ENCODE measurements at places on chromosomes 3 and 15.

DNA sequence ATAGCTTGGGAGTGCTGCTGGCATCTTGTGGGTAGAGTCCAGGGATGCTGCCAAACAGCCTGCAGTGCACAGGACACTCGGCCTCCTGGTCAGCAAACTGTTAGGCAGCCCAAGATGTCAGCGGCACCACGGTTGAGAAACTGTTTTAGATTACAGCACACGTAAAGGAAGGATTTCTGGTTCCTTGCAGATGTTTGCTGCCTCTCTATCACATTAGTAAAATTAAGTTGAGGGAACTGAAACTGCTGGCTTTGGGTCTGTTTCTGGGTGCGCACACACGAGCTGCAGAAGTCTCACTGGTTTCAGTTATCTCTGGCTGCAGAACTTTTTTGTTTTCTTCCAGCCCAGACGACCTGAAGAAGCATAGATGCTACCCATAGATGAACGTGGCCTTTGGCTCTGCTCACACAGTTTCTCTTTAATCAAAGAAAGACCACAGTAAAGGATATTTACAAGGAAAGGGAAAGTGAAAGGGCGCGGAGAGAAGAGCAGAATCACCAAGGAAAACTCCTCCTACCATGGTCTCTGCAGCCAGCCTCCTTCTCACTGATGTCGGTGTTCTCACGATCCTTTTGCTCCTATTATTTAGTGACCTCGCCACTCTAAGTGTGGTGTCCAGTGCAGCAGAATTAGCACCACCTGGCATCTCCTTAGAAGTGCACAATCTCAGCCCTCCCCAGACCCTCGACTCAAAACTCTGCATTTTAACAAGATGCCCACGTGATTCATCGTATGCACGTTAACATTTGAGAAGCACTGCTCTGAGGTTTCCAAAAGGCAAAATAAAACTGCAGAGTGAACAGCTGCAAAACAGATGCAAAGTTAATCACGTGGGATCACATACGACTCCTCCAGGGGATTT lies 50.6 kb upstream of the AKAP13 start:
- no peaks in the 10 kb centered on the region for H3K27me3 ChIP-seq
- H3K36me3 ChIP-seq: no peaks in the 10 kb centered on the region
- peaks cover 25% of the 10 kb centered on the region for H3K4me1 ChIP-seq
- DNase-seq: no peak
- peak overlapping the region; percentile 64 for H3K4me3 ChIP-seq

- no peak overlapping the region for H3K4me3 ChIP-seq
- DNase-seq: no peak
- no peaks in the 10 kb centered on the region for H3K27me3 ChIP-seq
- H3K36me3 ChIP-seq: peaks cover 26% of the 10 kb centered on the region
Observed at GRCh38 chr15:101660005-101660404, 7.8 kb upstream of the TM2D3 start.

DNA sequence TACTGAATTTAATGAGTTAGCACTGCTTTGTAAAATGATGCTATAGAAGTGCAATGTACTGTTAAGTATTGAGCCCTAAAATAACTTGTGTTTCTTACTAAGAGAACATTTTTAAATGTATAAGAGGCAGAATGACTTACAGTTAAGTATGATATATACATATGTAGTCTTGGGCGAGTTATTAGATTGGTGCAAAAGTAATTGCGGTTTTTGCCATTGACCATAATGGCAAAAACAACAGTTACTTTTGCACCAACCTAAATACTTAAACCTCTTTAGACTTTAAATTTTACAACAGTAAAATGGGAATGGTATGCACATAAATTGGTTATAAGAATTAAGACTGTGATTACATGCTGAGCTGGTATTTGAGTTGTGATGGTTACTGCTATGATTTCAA lies 79.8 kb downstream of the CNTN3 start:
- no peaks in the 10 kb centered on the region for H3K27me3 ChIP-seq
- H3K4me3 ChIP-seq: no peak overlapping the region
- H3K27ac ChIP-seq: no peak overlapping the region
- no peaks in the 10 kb centered on the region for H3K4me1 ChIP-seq
- no peaks in the 10 kb centered on the region for H3K36me3 ChIP-seq

GRCh38 chr15:77187751-77188464 lies 117.0 kb upstream of the TSPAN3 start:
- no peak overlapping the region for H3K4me3 ChIP-seq
- H3K36me3 ChIP-seq: no peaks in the 10 kb centered on the region
- no peaks in the 10 kb centered on the region for H3K27me3 ChIP-seq

GRCh38 chr3:191358929-191359328 lies 28.6 kb upstream of the UTS2B start:
- no peaks in the 10 kb centered on the region for H3K4me1 ChIP-seq
- no peaks in the 10 kb centered on the region for H3K27me3 ChIP-seq
- H3K4me3 ChIP-seq: no peak overlapping the region
- no peaks in the 10 kb centered on the region for H3K36me3 ChIP-seq
- H3K27ac ChIP-seq: no peak overlapping the region
- DNase-seq: no peak

- H3K36me3 ChIP-seq: no peaks in the 10 kb centered on the region
- H3K4me3 ChIP-seq: peak overlapping the region; percentile 12
- H3K4me1 ChIP-seq: peaks cover 16% of the 10 kb centered on the region
Observed at GRCh38 chr3:151276687-151277042, 1.7 kb downstream of the P2RY14 start.

DNA sequence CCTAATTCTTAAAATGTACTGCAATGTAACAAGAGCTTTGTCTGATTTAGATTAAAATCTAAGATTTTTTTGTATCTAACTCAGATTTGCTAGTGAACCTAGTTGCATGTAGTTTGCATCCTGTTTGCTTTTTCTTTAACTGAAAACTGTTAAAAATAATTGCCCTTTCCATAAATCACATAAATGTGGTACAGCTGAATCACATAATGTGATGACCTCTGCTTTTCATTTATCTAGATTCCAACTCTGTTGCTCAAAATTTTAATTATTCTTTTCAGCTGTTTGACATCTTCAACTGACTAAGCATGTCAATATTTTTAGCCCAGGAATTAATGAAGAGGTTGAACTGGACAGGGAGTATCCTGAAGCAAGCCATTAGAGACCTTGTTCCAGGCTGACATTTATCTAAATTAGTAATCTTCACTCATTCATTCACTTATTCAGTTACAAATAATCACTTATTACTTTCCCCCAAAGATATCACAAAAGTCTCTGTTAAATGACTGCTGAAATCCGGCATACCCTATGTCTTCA lies 101.9 kb upstream of the PLXND1 start:
- no peak for DNase-seq
- H3K27ac ChIP-seq: no peak overlapping the region

DNA sequence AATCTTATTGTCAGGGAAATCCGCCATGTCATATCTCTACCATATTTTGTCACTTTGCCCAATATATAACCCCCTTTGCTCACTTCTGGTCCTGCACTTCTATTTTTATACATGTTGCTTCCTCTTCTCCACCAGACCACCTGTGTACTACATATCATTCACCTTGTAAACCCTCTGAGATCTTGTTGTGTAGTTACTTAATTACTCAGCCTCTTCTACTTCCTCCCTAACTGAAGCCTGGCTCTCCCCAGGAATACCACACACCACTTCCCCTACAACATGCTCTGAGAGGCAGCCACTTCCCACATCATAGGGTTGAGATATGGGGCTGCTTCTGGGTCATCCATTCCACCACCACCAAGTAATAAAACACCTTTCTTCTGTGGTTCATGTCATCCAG lies 10.0 kb downstream of the HEXA start:
- DNase-seq: peak; percentile 7
- H3K27me3 ChIP-seq: no peaks in the 10 kb centered on the region
- H3K4me3 ChIP-seq: no peak overlapping the region

DNA sequence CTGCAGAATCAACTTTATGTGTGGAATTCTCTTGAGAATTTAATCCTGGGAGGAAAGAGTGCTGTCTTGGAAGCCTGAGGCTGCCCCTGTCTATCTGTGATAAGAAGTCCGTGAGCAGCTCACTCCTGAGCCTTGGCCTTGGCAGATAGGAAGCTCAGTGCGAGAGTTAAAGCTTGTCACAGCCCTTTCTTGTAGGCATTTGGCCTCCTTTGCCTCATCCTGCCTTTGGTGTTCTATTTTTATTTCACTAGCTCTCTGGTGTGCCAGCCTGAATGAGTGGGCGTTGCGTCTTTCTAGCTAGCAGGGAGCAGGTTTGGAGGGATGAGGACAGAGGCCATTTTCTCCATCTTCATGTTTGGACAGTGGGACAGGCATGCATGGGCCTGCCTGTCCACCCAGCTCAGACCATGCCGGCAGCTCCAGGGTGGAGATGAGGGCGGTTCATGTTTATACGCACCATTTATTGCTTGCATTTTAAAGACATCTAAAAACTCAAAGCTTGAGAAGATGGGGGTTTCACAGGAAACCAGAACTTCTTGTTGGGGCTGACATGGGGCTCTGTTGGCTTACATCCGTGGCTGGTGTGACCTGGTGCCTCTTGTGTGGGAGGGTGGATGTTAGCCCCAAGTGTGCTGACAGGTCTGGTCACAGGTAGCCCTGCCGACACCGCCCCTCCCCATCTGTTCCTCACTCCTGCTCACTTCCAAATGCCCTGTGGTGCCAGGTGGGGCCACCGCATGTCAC lies 29.8 kb downstream of the IRAK2 start:
- H3K4me1 ChIP-seq: peaks cover 91% of the 10 kb centered on the region
- no peaks in the 10 kb centered on the region for H3K27me3 ChIP-seq
- peak overlapping the region; percentile 89 for H3K27ac ChIP-seq
- no peaks in the 10 kb centered on the region for H3K36me3 ChIP-seq
- peak overlapping the region; percentile 18 for H3K4me3 ChIP-seq

GRCh38 chr3:156602424-156602823 lies 47.5 kb upstream of the SSR3 start:
- no peak overlapping the region for H3K4me3 ChIP-seq
- no peaks in the 10 kb centered on the region for H3K27me3 ChIP-seq
- no peaks in the 10 kb centered on the region for H3K4me1 ChIP-seq

- no peaks in the 10 kb centered on the region for H3K36me3 ChIP-seq
- no peaks in the 10 kb centered on the region for H3K27me3 ChIP-seq
- H3K4me3 ChIP-seq: no peak overlapping the region
Observed at GRCh38 chr15:64013179-64014062, 32.9 kb downstream of the DAPK2 start.

DNA sequence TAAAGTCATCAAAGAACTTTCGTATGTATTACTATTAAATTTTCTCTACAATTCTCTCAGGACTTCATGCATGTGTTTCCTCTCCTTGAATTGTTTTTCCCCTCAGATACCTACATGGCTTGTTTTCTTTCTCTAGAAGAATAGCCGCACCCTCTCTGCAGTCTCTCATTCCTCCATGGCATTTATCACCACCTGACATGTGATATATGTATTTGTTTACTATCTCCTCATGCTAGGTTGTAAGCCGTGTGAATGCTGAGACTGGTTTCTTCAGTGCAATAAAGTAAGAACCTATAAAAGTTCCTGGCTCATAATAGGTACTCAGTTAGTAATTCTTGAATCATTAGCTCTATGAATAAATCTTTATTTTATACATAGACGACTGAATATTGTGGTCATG lies 149.2 kb downstream of the CNTN4 start:
- H3K27ac ChIP-seq: no peak overlapping the region
- H3K4me3 ChIP-seq: no peak overlapping the region
- H3K27me3 ChIP-seq: no peaks in the 10 kb centered on the region
- no peak for DNase-seq
- no peaks in the 10 kb centered on the region for H3K4me1 ChIP-seq

- no peak overlapping the region for H3K27ac ChIP-seq
- H3K27me3 ChIP-seq: no peaks in the 10 kb centered on the region
- H3K36me3 ChIP-seq: no peaks in the 10 kb centered on the region
- DNase-seq: no peak
Observed at GRCh38 chr15:65410036-65410435, 12.7 kb downstream of the IGDCC4 start.

GRCh38 chr15:90201944-90202375 lies 830 bp downstream of the SEMA4B start:
- DNase-seq: no peak
- peak overlapping the region; percentile 94 for H3K4me3 ChIP-seq
- no peaks in the 10 kb centered on the region for H3K27me3 ChIP-seq

DNA sequence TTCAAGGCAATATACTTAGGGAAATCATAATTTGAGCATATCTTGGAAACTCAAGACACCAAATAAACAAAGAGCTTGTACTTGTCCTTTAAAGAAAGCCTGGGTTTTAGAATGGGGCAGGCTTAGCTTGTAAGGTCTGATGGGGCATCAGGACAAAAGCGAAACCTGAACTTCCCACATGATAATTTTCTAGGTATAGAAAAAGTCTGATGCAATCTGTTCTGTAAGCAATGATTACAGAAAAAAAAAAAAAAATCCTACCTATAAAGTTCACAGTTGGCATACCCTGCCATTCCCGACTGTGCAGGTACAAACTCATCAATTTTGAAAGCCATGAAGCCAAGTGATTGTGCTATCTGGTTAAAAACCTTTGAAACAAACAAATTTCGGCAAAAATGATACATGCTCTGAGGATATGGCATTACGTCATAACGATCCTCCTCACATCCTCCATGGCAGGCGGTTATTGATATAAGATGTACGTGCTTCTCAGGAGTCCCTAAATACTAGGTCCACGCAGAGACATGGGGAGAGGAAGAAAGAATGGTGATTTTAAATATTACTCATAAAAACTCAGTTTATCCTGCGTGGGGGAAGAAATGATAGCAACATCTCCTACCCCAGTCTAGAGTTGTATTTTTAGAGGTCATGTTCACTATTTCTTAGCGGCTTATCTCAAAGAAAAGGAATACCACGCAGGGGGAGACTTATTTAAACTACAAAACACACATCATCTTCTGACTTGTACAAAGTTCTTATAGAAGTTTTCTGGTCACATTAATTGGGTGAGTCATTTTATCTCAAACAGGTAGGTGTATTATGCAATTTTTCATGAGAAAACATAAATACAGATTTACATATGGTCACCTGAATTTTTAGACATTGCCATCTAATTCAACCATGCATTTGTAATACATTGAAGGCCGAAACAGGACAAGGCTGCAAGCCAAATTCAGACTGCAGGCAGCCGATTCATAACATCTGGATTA lies 27.0 kb downstream of the MB21D2 start:
- no peaks in the 10 kb centered on the region for H3K27me3 ChIP-seq
- H3K36me3 ChIP-seq: no peaks in the 10 kb centered on the region
- H3K27ac ChIP-seq: peak overlapping the region; percentile 91
- DNase-seq: no peak

DNA sequence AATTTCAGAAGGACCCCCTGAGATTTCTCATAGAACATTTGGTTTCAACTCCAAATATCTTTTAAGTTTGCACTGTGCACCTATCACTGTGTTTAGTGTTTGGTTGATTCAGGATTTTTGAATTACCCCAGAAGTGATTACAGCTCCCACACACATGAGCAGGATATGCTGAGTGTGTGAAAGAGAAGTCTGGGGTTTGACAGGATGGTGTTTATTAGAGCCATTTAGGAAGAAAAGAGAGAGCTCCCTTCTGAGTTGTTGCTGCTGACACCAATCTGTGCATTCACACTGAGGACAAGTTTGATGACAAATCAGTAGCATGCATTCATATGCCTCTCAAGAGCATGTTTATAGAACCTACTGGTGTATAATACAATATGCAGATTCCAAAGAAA lies 118.1 kb downstream of the RPL22L1 start:
- H3K27ac ChIP-seq: no peak overlapping the region
- H3K4me3 ChIP-seq: no peak overlapping the region
- no peaks in the 10 kb centered on the region for H3K4me1 ChIP-seq

Measured in effector memory CD4-positive, alpha-beta T cell (primary cell).